ENCODE measurements at places on chromosomes 11 and 22. TPM values are rescaled to one million over a fixed set of nuclear protein-coding genes. Genes with fewer than 3 reads are reported as not detected.

- H3K36me3 ChIP-seq: no peaks in the 10 kb centered on the region
- no peak overlapping the region for H3K27ac ChIP-seq
- no peak overlapping the region for H3K4me3 ChIP-seq
- no peaks in the 10 kb centered on the region for H3K4me1 ChIP-seq
- H3K27me3 ChIP-seq: no peaks in the 10 kb centered on the region
These were observed 555.8 kb downstream of the BUD13 start for GRCh38 chr11:116217006-116217405.

DNA sequence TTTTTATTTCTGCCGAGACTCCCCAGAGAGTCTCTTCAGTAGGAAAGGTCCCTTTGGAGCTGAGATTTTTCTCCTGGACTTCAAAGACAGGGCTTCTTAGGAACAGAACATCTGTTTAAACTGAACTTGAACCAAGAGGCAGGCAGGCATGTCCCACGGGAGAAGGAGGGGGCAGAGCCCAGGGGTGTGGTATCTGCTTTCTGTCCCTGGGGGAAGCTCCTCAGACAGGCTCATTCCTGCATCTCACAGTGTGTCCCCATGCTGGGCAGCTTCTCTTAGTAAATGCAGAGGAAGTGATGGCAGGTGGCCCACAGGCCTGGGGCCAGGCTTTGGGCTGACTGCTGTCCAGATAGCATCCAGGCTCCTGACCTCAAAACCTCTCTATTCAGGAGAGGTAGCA, 47.3 kb downstream of the TSPAN18 start:
- H3K27ac ChIP-seq: no peak overlapping the region
- DNase-seq: no peak
- peaks cover 2% of the 10 kb centered on the region for H3K36me3 ChIP-seq
- H3K4me1 ChIP-seq: no peaks in the 10 kb centered on the region

Gene FAM180B
- total RNA-seq: 0.27 TPM

Gene NEFH
- 0.32 TPM for total RNA-seq

Gene ABCC8
- total RNA-seq: not detected

Gene SLC25A18
- not detected for total RNA-seq

DNA sequence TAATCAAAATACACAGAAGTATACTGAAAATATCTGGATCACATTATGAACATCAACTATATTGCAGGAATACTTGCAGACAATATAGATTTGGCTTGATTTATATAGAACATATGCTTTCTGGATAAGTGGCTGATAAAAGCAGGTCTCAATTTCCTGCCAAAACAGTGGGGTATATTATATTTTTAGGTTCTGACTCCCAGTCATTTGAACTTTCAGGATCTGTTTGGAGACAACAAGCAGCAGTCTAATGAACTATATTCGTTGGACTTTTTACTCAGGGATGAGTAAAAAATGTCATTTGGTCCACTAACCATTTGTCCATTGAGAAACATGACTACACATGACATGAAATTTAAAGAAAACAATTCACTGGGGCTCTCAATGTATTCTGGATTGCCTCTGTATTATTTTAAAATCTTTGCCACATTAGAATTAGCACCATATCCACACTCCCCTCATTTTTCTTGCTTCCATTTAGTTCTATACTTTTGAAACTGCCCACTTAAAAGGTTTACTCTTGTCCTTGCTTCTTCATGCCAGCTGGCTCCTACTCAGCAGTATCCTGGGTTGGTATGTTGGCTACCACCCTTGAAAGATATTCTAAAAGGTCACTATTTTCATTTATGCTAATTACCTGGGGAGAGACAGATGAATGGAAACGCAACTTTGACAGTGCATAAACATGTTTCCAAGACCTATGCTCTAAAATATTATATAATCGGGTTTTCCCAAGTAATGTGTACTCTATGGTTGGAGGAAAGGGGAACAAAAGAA, 153.0 kb downstream of the APOL5 start:
- H3K27ac ChIP-seq: no peak overlapping the region
- H3K27me3 ChIP-seq: no peaks in the 10 kb centered on the region
- no peaks in the 10 kb centered on the region for H3K4me1 ChIP-seq

Gene GP1BB
- 6.4 TPM for total RNA-seq

GRCh38 chr11:100356035-100356434, 331.1 kb upstream of the ARHGAP42 start:
- no peak overlapping the region for H3K4me3 ChIP-seq
- no peak overlapping the region for H3K27ac ChIP-seq
- no peaks in the 10 kb centered on the region for H3K36me3 ChIP-seq
- no peaks in the 10 kb centered on the region for H3K27me3 ChIP-seq
- DNase-seq: no peak

DNA sequence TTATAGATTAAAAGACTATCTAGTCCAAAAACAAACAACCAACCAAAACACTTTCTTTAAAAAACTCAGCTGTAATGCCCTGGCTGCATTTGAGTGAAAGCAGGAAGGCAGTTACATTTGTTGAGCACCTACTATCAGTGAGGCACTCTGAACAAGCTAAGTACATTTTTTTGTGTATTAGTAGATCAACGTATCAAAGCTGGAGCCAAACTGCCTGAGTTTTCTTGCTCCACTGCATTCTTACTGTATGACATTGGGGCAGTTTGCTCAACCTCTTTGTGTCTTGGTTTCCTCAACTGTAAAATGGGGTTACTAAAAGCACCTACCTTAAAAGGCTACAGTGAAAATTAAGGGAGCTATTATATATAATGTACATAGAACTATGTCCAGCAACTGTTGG, 22.0 kb downstream of the COA4 start:
- no peak for DNase-seq
- H3K4me3 ChIP-seq: no peak overlapping the region
- no peak overlapping the region for H3K27ac ChIP-seq
- H3K4me1 ChIP-seq: no peaks in the 10 kb centered on the region
- H3K36me3 ChIP-seq: no peaks in the 10 kb centered on the region

GRCh38 chr22:25282671-25283561, 63.5 kb downstream of the CRYBB2 start:
- no peak overlapping the region for H3K4me3 ChIP-seq
- no peak overlapping the region for H3K27ac ChIP-seq
- no peak for DNase-seq
